ENCODE measurements at places on chromosomes 16 and 17. TPM values are rescaled to one million over a fixed set of nuclear protein-coding genes. Genes with fewer than 3 reads are reported as not detected.

The FBXO39 gene
- total RNA-seq: 0.18 TPM

The CX3CL1 gene
- 2.5 TPM for total RNA-seq

The MYO15A gene
- 0.58 TPM for total RNA-seq

The PAFAH1B1 gene
- 70.2 TPM for total RNA-seq

The HBA1 gene
- total RNA-seq: 387 TPM

The MEFV gene
- 0.27 TPM for total RNA-seq

The TTLL6 gene
- not detected for total RNA-seq

The TBC1D3G gene
- not detected for total RNA-seq

The HSPB9 gene
- 0.13 TPM for total RNA-seq

The CCL17 gene
- not detected for total RNA-seq

The CHST4 gene
- 0.04 TPM for total RNA-seq

The EME2 gene
- 7.2 TPM for total RNA-seq

The CHST5 gene
- 0.22 TPM for total RNA-seq

The FA2H gene
- total RNA-seq: 0.09 TPM

The SULT1A2 gene
- total RNA-seq: 0.58 TPM

The DNAI2 gene
- 0.09 TPM for total RNA-seq

The DVL2 gene
- 34.1 TPM for total RNA-seq

- no peak for DNase-seq
Observed at GRCh38 chr16:80687606-80688005, 116.8 kb downstream of the CDYL2 start.

- DNase-seq: no peak
Observed at GRCh38 chr16:85661740-85662481, 26.8 kb downstream of the GINS2 start.

DNA sequence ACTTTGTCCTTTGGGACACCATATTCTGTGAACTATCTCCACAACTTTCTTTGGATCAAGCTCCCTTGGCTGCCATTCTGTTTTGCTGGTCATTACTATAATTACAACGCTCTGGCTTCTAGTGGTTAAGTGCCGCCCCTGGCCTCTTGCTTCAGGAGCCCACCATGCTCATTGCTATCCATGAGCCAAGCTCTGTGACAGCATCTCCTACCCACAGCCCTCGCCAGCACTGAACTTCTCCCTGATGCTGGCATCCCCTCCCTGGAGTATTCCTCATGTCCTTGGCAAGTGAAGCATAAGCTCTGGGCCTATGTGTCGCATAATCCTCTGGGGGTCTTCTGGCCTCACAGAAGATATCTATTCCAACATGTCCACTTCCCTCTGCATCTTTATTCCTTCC lies 60.6 kb upstream of the DHX40 start:
- no peak for DNase-seq

- no peak for DNase-seq
Observed at GRCh38 chr17:61129267-61130254, 270.1 kb upstream of the TBX2 start.

- DNase-seq: peak; percentile 15
Observed at GRCh38 chr16:23597003-23597756, 1.1 kb upstream of the NDUFAB1 start.

DNA sequence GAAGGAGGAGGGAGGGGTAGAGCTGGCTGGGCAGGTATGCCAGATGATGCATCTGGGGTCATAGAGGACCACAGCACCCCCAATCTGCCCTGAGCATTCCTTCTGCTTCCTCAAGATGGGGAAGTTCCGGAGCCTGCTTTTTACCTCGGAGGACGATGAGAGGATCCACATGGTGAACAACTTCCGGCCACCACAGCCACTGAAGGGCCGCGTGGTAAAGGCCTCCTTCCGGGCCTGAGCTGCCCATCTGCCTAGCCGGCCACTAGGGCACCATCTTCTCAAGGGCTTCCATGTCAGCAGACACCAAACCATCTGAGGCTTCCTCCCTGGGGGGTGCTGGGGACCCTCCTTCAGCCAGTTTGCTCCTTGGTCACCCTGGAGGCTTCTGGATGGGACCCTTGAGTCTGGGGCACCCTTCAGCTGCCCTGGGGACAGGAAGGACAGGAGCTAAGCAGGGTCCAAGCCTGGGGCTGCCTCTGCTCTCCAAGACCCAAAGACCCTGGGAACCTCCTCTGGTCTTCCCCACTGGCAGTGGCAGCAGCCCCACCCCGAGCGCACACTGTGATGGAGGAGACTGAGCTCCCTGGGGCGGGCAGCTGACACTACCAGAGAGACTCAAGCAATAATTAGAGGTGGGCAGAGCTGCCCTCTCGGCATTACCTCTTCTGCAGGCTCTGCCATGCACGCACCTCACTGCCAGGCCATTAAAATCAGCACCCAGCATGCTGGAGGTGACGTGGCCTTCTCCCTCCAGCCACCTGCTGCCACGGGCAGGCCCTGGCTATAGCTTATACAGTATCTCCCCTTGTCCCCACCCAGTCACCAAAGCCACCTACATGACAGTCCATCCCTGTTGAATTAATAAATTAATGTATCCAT lies 9.3 kb downstream of the CA7 start:
- DNase-seq: no peak

DNA sequence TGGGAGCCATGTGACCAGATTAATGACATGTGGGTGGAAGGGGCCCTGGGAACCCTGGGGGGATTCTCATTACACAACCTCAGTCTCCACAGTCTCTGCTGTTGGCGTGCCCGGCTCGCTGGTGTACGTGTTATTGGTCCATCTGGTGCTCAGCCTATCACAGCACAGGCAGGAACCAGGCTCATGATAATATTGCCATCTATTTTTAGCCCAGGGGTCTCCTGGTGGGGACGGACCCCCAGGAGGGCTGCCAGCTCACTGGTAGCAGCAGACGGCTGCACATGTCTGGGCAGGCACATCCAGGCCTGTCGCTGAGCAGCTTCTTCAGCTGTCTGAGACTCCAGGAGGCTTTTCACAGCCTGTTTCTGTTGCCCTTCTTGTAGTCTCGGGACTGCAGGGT lies 123.8 kb downstream of the RAB11FIP4 start:
- no peak for DNase-seq

DNA sequence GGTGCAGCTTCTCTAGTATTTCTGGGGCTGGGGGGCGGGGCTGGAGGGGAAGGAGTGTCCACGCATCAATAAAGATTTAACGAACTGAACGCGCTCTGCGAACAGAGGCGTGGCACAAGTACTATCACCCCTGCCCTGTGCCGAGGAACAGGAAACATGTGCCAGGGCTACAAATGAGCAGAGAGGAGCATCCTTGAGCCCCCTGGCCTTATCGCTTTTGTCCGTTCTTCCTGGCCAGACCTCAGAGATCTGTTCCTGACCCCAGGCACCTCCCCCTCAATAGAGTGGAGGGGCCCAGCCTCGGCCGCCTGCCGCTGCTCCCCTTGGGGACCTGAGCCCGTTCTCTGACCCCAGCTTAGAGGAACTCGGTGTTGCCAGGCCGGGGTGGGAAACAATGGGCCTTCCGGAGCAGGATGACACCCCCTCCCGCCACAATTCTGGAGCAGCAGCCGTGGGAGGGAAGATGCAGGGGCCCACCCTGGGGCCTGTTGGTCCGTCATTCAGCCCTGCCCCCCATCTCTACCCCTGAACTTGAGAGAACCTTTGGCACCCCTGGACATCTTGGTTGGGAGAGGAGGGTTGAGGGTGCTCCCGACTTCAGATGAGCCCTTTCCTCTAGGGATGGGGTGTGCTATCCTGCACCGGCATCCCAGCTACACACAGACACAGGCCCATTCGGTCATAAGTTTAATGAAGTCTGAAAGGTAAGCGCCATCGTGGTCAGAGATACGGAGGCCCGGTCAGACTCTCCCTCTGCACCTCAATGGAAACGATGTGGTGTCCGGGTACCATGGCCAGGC lies 1.1 kb downstream of the NAA38 start:
- DNase-seq: peak; percentile 83

DNA sequence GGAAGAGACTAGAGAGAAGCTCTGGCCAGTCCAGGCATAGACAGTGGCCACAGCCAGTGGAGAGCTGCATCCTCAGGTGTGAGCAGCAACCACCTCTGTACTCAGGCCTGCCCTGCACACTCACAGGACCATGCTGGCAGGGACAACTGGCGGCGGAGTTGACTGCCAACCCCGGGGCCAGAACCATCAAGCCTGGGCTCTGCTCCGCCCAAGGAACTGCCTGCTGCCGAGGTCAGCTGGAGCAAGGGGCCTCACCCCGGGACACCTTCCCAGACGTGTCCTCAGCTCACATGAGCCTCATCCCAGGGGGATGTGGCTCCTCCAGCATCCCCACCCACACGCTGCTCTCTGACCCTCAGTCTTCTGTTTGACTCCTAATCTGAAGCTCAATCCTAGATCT lies 3.2 kb downstream of the RHBDF1 start:
- DNase-seq: no peak

DNA sequence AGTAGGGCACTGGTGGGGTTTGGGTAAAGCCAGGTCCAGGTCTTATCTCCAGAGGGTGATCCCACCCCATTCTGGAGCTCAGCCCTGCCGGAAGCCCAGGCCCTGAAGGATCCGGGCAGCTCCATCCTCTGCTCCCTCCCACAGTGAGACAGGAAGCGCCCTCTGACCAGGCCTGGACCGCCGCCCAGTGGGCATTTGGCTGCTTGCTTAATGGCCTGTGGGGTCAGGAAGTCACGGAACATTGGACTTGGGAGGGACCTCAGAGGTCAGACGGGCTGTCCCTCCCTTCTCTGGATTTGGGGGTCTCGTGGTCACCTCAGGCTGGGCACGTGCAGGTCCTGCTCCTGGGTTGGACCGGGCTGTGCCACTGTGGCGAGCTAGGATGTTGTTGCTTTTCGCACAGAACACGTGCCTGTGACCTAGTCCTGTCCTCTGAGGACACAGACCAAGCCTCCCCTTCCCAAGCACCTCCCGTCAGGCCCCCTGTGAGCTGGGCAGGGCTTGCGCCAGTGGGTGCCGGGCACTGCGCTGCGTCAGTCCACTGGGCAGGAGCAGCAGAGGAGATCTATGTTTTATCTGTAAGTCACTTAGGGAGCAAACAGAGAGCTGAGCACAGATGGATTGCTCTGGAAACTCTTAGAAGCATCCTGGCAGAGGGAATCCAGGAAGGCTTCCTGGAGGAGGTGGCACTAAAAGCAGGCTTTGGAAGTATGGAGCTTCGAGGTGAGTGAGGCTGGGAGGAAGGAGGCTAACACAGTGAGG lies 49.4 kb upstream of the GSE1 start:
- DNase-seq: no peak

GRCh38 chr16:84918006-84918909 lies 93.1 kb downstream of the ZDHHC7 start:
- DNase-seq: no peak

- DNase-seq: no peak
Observed at GRCh38 chr17:372157-373152, 19.8 kb upstream of the RPH3AL start.

DNA sequence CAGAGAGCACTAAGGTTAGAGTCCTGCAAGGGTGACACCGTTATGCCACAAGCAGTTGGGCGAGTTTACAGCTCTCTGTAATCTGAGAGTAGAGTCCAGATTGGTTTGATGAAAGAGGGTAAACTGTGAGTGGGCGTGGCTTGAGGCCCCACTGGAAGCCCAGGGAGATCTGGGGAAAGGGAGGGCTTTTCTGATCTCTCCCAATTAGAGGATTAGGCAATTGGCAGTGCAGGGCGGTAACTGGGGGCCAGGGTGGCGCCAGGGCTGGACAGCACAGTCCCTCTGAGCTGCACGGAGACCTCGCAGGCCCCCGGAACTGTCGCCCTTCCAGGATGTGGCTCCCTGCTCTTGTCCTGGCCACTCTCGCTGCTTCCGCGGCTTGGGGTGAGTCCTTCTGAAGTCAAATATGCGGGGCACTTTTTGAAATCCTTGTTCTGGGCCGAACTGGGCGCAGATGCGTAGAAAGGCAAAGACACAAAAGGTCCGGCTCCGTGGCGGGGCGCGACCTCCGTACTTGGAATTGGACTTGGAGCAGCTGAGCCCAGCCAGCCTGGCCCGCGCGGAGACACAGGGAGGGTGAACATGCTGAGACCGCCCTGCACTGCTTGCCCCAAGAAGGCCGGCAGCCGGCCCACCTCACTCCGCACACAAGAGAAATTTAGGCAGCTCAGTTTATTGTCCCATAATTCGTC lies 72.4 kb downstream of the CES1 start:
- no peak for DNase-seq

DNA sequence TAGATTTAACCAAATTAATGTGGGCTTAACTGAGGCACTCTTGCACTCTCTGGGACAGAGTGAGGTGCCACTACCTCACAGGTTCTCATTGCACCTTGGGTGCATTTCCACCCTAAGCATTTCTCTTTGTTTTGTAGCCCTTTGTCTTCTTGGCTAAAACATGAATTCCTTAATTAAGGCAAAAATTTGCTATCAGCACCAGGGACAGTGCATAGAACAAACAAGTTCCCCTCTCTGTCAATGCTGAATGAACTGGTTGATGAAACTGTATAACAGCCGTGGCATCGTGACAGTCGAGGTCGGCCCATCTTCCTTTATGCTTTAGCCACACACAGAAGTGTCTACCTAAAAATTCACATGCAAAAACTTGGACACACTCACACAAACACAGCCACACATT lies 74.8 kb downstream of the HS3ST2 start:
- no peak for DNase-seq

- DNase-seq: no peak
Observed at GRCh38 chr16:30875871-30876801, 17.7 kb downstream of the BCL7C start.

All from muscle of leg (tissue), 16 donors.